Suprapubic skin (tissue), 4 donors: ENCODE measurements at places on chromosomes 11 and 22.

- H3K4me3 ChIP-seq, result no peak overlapping the region
- H3K36me3 ChIP-seq, result no peaks in the 10 kb centered on the region
- no peak overlapping the region for H3K27ac ChIP-seq
These were observed 195.5 kb downstream of the ETS1 start for GRCh38 chr11:128391811-128392210.

DNA sequence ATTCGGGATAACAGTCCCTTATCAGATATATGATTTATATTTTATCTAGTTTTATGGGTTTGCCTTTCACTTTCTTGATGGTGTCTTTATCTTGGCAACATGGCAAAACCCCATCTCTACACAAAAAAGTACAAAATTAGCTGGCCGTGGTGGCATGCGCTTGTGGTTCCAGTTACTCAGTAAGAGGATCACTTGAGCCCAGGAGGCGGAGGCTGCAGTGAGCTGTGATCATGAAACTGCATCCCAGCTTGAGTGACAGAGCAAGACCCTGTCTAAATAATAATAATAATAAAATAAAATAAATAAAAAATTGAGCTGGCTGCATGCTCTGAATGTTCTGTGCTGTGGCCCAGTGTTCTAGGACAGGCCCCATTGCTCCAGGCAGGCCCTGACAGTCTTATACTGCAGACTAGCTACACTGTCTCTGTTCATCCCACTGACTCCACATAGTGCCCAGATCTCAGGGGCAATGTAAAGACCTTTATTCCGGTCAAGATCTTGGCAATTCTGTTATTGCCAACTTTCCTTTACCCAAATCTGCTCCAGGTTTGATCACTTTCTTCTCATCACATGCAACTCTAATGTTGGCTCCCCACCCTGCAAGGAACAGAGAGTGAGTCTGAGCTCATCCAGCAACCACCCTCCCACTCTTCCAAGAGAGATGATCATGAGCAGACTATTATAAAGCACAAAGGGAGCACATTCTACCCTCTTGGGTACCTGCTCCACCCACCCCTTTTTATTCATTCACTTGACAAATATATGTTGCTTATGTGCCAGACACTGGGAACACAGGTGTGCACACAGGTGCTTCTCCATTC, 8.8 kb downstream of the HSPA8 start:
- H3K4me3 ChIP-seq, result no peak overlapping the region
- no peak overlapping the region for H3K27ac ChIP-seq
- DNase-seq, result no peak
- peaks cover 17% of the 10 kb centered on the region for H3K4me1 ChIP-seq

DNA sequence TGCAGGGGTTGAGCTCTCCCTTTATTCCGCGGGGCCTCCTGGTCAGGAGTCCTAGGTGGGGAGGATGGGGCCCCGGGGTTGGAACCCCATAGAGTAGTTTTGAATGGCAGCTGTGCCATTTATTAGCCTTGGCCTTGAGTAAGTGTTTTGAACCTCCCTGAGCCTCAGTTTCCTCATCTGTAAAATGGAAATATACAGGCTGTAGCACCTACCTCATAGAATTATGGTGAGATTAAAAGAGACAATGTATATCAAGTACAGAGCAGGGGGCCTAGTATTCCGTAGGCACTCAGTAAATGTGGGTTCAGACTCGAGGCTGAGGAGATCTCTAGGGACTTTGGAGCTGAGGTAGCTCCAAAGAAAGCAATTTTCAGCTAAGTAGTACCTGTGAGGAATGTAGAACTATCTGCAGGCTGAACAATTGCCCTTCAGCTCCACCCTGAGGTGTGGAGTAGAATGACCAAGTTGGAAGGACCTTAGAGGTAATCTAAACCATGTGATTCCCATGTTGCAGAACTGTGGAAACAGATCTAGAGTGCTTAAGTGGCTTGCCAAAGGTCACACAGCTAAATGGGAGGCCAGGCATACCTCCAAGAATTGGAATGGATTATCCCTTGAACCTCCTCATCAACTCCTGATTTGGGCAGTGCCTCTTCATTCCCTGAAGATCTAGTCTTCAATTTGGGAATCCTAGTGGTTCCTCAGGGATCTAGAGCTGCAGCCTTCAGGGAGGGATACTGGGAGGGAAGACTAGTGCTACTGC, 682 bp downstream of the PGAP2 start:
- no peaks in the 10 kb centered on the region for H3K36me3 ChIP-seq
- peak overlapping the region; percentile 86 for H3K4me3 ChIP-seq
- peaks cover 20% of the 10 kb centered on the region for H3K4me1 ChIP-seq
- no peaks in the 10 kb centered on the region for H3K27me3 ChIP-seq
- peak overlapping the region; percentile 75 for H3K27ac ChIP-seq

DNA sequence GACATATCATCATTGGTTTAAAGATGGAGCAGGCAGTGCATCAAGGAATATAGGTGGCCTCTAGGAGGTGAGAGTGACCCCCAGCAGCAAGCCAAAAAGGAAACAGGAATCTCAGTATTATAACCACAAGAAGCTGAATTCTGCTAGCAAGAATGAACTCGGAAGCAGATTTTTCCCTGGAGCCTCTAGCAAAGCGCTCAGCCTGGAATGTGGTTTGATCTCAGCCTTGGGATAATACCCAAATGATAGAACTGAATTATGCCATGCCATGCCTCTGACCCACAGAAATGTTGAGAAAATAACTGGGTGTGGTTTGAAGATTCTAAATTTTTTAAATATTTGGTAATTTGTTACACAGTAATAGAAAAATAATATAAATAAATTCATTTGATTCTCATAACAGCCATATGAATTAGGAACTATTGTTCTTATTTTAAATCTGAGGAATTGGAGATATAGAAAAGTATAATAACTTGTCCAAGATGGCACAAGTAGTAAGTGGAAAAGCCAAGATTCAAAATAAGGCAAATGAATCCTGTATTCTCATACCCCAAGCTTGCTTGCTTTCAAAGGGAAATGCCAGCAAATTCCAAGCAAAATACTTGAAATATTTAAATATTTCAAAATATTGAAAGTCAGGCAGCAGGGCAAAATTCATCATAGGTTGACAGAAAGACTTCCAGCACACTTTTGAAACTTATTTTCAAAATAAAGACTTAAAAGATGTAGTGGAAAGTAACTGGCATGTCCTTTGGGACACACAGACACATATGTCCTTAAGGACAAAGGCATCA, 567.4 kb downstream of the KCNA4 start:
- H3K27me3 ChIP-seq, result no peaks in the 10 kb centered on the region
- no peak overlapping the region for H3K4me3 ChIP-seq
- DNase-seq, result no peak
- H3K27ac ChIP-seq, result no peak overlapping the region
- H3K4me1 ChIP-seq, result no peaks in the 10 kb centered on the region

DNA sequence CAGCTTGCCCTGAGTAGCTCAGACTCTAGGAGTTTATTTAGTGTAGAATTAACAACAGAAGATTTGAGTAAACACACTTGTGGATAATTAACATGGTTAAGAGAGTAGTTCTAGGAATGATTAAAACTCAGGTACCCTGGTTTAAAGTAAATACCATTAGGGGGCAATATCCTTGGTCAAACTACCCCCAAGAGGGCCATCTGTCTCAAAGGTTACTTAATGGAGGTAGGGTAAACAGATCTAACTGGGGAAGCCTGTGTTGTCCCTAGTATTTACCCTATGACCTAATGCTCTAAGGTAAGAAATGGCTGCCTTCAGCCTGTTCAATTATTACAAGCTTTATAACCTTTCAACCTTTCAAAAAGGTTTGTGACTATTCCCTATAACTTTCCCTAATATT, 10.6 kb upstream of the GLYATL1 start:
- DNase-seq, result no peak
- no peaks in the 10 kb centered on the region for H3K36me3 ChIP-seq
- H3K4me3 ChIP-seq, result no peak overlapping the region
- no peaks in the 10 kb centered on the region for H3K27me3 ChIP-seq
- peaks cover 20% of the 10 kb centered on the region for H3K4me1 ChIP-seq

DNA sequence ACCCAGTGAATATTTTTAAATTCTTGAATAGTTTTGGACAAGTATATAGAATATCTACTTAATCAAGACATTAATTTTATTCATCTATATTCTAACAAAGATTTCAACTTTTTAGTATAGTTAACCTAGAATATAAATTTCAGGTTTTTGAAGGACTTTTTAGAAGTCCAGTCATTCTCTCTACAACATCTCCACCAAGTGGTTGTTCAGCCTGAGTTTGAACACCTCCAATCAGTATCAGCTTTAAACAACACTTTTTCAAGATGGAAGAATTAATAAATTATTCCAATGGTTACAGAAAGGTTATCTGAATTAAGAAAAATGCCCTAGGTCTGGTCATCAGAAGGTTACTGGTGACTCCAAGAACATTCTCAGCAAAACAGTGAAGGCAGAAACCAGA, 31.8 kb downstream of the EIF3M start:
- no peaks in the 10 kb centered on the region for H3K36me3 ChIP-seq
- no peak for DNase-seq
- no peaks in the 10 kb centered on the region for H3K27me3 ChIP-seq
- H3K4me3 ChIP-seq, result no peak overlapping the region
- no peak overlapping the region for H3K27ac ChIP-seq
- H3K4me1 ChIP-seq, result no peaks in the 10 kb centered on the region
